Left renal cortex interstitium (tissue), 4 donors: ENCODE measurements at places on chromosomes 13 and 19.

DNA sequence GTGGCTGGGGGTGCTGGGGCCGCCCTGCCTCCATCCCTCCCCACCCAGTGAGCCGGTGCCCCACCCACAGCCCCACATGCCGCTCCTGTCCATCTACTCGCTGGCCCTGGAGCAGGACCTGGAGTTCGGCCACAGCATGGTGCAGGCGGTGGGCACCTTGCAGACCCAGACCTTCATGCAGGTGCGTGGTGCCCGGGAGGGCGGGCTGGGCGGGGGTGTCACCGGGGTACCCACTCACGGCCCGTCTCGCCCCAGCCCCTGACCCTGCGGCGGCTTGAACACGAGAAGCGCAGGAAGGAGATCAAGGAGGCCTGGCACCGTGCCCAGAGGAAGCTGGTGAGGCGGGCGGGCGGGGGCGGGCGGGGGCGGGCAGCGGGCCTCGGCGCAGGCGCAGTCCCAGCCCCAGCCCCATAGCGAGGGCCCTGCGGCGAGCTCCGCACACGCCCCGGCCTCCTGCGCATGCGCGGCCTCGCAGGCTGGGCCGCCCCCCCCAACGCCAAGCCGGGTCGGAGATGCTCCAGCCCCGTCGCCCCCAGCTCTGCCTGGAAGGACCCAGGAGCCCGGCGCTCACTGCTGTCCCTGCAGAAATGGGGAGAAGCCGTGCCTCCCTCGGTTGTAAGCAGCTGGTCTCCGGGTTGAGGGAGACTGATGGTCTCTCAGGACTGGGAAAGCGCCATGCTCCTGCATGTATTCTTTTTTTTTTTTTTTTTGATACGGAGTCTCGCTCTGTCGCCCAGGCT, 7.7 kb downstream of the ARHGAP45 start:
- DNase-seq, result no peak

DNA sequence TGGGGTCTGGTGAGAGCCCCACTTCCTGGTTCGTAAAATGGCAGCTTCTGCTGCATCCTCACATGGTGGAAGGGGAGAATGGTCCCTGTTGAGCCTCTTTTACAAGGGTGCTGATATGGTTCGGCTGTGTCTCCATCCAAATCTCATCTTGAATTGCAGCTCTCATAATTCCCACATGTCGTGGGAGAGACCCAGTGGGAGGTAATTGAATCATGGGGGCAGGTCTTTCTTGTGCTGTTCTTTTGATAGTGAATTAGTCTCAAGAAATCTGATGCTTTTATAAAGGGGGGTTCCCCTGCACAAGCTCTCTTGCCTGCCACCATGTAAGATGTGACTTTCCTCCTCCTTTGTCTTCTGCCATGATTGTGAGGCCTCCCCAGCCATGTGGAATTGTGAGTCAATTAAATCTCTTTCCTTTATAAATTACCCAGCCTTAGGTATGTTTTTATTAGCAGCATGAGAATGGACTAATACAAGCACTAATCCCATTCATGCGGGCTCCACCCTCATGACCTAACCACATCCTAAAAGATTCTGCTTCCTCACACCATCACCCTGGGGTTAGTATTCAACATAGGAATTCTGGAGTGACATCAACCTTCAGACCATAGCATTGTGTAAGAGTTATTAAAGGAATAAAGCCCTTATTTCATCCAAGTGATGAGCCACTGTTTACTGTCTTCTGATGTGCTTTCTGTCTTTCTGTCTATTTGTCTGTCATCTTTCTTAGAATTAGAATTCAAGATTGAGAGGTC, 159.0 kb upstream of the IRS2 start:
- DNase-seq, result no peak

- DNase-seq, result no peak
These were observed 294.2 kb downstream of the PCDH17 start for GRCh38 chr13:57925751-57926150.

- DNase-seq, result no peak
These were observed 101.4 kb downstream of the ABCC4 start for GRCh38 chr13:95199896-95200295.

GRCh38 chr19:47601180-47601904, 7.6 kb upstream of the BICRA start:
- no peak for DNase-seq

- DNase-seq, result no peak
These were observed 5.6 kb downstream of the INAFM1 start for GRCh38 chr19:47280183-47280797.

DNA sequence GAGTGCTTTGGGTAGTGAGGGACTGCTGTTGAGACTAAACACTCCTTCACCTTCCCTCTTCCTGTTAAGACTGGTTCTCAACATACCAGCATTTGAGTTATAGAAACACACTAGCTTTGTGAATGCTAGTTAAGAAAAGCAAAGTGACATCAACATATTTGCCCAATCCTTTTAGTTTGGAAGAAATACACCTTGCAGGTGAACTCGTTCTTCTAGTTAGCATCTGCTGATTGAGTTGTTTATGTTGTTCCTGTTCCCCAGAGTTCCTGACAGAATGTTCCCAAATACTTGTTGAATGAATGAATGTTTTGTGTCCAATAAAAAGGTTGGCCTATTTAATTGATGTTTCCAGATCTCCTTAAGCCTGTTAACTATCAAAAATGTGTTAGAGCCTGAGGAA, 7.1 kb downstream of the LMO7 start:
- no peak for DNase-seq

DNA sequence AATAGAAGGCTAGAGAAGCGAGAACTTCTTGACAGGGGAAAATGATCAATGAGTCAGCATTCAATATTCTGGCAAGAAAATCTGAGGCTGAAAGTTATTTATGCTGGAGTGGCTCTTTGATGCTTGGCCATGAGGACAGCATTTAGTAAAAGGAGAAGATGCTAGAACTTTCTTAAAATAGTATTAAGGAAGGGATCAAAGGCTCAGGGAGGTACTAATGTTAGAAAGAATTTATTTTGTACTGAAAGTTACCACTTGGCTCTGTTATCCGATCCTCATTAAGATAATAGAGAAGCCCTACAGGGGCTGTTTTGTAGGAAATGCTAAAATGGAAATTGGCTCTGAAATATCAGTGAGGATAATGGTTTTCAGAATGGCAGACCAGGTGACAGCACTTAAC, 1774.6 kb upstream of the PCDH20 start:
- no peak for DNase-seq

- no peak for DNase-seq
These were observed 26.2 kb upstream of the WDFY2 start for GRCh38 chr13:51557875-51558612.

DNA sequence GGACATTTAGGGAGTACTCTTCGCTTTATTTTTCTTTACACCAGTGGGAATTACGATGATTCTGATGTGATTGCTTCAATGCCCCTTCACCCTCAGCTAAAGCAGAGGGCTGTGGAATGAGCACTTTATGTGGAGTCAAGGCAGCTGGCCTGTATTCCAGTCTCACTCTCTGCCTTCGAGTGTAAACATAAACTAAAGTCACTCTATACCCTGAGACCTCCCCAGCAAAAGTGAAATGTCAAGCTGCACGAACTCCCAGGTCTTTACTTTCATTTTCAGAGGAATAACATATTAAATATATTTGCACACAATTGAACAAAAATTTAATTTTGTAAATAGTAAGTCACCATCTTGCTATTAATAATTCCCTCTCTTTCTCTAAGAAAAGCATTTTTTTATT, 557.1 kb downstream of the DACH1 start:
- DNase-seq, result no peak

GRCh38 chr19:49468746-49469447, 5.1 kb upstream of the FLT3LG start:
- no peak for DNase-seq

DNA sequence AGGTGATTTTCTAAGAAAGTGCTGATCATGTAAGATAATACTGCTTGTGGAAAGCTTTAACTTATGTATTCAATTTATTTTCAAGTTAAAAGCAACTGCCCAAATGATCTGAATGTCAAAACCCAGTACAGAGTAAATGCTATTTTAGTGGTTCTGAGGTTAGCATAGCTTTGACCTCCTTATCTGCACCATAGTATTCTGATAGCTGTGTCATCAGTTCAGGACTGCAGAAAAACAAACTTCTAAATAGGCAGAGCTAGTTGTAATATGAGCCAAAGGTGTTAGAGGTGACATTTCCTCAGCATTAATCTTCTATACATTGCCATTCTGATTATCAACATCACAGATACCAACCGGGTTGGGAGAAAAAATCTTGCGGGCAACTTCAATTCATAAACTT, 758.7 kb downstream of the SLITRK5 start:
- no peak for DNase-seq

DNA sequence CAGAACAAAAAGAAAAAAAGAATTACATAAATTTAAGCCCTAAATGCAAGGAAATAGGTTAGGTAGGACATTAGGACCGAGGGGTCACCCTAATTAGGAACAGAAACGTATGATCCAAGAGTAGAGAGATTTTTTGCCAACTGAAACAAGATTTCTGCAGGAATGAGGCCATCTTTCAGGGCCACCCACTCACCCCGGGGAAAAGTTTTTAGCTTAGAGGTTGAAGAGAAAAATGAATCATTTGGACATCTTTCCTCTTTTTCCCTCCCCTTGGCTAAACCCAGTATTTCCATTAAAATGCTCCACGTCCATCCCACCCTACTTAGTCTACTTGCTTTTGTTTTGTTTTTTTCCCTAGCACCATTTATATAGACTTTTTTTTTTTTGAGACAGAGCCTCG, 10.6 kb upstream of the PNMA8A start:
- no peak for DNase-seq

DNA sequence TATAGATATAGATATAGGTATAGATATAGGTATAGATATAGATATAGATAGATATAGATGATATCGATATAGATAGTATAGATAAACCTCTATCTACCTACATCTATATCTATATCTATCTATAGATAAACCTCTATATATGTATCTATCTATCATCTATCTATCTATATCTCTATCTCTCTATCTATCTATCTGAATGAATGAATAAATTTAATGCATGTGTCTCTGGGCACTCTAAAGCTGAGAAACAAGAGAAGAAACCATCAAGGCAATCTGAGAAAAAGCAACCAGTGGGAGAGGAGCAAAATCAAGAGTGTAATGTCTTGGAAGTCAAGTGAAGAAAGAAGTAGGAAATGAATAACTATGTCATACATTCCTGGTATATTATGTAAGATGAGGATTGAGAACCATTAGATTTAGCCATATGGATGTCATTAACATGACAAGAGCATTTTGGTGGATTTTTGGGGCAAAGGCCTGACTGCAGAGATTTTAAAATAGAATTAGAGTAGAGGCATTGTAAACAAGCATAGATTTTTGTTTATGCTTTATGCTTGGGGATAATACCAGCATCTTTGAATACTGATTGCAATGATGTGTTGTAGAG, 1262.7 kb upstream of the MIR17HG start:
- DNase-seq, result no peak

DNA sequence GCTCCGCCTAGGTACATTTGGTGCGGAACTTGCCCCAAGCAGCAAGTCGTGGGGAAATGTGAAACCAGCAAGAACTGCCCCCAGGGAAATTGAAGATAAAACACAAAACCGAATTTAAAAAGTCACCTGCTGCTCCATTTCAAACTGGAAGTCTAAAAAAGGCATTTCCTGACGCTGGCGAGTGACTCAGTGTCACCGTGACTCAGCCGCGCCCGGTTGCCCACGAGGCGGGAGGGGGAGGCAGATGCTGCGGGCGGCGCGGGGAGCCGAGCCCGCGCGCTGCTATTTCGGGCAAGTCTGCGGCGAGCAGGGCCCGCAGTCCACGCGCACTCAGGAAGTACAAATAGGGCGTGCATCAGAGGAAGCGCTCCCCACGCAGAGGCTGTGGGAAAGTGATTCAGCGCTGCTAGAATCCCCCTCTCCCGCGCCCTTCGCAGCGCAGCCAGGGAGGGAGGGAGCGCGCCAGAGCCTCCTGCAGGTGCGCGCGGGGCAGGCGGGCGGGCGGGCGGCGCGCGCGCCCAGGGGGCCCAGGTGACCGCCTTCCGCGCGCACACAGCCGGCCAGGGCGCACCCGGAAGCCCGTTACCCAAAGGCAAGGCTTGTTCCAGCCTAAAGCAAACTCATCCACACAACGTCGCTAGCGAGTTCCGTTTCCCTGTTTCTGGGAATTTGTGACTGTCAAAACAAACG, 168.8 kb downstream of the COL4A1 start:
- no peak for DNase-seq

- DNase-seq, result no peak
These were observed 136.2 kb upstream of the ZNF536 start for GRCh38 chr19:30235946-30236345.

GRCh38 chr13:92657565-92657964, 569.0 kb upstream of the GPC6 start:
- no peak for DNase-seq

DNA sequence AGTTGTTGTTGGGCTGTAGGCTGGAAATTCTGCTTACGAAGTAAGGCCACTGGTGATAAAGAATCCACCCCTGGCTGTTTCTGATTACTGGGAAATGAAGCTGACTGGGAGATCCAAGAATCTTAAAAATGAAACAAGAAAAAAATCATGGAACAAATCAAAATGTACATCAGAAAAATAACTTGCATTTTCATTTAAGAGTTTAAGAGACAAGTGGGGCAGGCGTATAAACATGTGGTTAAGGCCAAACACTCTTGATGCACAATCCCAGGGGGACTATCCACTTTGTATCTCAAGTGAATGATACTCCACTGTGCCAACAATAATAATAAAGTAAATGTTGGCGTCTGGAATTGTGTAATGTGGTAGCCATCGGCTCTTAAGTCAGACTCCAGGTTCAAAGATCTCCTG, 24.6 kb downstream of the ZMYM5 start:
- no peak for DNase-seq

DNA sequence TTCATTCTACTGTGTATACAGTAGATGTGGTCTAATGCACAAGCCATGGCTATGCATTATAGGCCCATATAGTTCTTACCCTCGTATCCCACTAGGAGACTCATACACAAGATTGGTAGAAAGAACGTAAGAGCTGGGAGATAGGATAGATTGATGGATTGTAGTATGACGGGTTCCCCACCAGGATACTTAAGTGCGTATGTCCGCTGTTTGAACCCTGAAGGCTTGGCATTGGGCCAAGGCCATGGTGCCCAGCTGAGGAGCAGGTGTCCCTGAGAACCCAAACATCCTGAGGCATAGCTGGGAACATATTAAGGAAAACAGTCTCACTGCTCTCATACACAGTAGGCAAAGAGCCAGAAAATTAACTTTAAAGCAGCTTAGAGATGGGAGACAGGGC, 617.5 kb upstream of the KLF12 start:
- DNase-seq, result no peak

DNA sequence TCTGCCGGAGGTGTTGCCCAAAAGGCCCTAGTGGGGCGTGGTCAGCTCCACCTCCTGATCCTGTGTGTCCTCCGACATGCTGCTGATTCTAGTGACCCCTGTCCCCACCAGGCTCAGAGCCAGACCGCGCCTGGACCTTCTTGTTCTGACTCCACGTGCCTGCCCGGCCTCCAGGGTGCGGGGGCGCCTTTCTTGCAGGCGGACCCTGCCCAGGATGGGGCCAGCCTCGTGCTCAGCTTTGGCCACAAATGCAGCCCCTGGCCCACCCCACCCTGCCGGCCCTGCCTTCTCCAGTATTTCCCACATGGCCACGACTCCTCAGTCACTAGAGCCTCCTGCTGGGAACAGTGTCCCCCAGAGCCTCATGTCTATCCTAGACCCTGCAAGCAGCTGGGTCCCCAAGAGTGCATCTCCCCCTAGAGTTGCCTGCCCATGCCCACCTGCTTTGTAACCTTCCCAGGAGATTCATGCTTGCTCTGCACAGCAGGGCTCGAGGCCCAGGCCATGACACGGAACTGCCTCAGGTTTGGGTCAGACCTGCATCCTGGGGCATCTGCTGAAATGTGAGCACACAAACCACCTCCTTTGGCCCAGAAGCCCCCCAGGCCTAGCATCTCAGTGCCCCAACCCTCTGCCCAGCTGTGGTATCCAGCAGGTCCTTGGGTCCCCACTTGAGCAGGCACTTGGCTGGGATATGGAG, 27.0 kb downstream of the TMEM161A start:
- no peak for DNase-seq

GRCh38 chr13:38191016-38191415, 158.6 kb upstream of the UFM1 start:
- DNase-seq, result no peak
